ENCODE measurements at places on chromosomes 1 and 21.

GRCh38 chr1:207050480-207051190 is 373 bp downstream of the YOD1 start:
- DNase-seq: peak; percentile 95

DNA sequence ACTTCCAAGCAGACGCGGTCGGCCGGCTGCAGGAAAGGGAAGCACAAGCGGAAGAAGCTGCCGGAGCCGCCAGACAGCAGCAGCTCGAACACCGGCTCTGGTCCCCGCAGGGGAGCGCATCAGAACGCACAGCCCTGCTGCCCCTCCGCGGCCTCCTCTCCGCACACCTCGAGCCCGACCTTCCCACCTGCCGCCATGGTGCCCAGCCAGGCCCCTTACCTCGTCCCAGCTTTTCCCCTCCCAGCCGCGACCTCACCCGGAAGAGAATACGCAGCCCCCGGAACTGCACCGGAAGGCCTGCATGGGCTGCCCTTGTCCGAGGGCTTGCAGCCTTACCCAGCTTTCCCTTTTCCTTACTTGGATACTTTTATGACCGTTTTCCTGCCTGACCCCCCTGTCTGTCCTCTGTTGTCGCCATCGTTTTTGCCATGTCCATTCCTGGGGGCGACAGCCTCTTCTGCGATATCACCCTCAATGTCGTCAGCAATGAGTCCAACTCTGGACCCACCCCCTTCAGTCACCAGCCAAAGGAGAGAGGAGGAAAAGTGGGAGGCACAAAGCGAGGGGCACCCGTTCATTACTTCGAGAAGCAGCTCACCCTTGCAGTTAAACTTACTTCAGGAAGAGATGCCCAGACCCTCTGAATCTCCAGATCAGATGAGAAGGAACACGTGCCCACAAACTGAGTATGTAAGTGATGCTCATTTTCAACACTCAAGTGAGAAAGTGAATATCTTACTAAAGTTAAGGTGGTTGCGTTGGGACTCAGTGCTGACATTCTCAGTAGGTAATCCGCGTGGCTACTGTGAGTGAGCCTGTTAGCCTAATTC is 25.5 kb downstream of the UTS2 start:
- DNase-seq: no peak

DNA sequence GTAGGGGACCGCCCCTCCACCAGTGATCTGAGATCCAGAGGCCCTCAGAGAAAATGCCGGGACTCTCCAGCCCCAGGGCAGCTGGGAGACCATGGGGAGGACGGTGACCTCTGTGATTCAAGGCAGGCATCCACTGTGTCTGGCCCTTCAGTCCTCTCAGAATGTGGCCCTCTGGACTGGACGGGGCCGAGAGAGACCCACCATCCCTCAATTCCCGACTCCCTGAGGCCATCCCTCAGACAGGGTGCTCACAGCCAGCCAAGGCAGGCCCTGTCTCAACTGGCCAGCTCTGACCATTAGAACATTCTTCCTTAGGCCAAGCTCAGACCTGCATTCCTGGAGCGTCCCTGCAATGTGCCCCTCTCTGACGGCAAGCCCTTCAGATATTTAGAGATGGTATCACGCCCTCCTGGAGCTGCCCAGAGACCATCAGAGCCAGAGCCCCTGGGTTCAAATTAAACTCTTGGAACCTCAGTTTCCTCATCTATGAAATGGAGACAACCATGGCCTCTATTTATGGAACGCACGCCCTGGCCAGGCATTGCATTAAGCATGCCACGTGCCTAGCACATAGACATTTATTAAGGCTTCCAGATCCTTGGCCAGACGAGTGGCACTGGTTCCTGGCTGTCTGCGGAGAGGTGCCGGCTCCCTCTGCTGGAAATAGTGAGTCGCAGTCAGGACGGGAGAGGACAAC is 9.6 kb upstream of the EPS8L3 start:
- peak; percentile 81 for DNase-seq

GRCh38 chr1:58116284-58116683 is 430.2 kb downstream of the OMA1 start:
- no peak for DNase-seq

- DNase-seq: no peak
Observed at GRCh38 chr1:214718724-214719123, 115.7 kb downstream of the CENPF start.
